ENCODE measurements at places on chromosomes 1 and 21.

- DNase-seq = no peak
Measured at GRCh38 chr1:221822591-221822990, 80.7 kb upstream of the DUSP10 start.

GRCh38 chr1:157978586-157979403 is 14.7 kb upstream of the KIRREL1 start:
- DNase-seq = no peak

DNA sequence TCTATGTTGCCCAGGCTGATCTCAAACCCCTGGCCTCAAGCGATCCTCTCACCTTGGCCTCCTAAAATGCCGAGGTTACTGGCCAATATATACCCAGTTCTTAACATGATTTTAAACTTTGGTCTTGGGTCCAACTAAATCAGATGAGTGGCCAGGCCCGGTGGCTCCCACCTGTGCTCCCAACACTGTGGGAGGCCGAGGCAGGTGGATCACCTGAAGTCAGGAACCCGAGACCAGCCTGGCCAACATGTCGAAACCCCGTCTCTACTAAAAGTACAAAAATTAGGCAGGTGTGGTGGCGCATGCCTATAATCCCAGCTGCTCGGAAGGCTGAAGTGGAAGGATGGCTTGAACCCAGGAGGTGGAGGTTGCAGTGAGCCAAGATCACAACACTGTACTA is 29.6 kb downstream of the TOMM20 start:
- no peak for DNase-seq

DNA sequence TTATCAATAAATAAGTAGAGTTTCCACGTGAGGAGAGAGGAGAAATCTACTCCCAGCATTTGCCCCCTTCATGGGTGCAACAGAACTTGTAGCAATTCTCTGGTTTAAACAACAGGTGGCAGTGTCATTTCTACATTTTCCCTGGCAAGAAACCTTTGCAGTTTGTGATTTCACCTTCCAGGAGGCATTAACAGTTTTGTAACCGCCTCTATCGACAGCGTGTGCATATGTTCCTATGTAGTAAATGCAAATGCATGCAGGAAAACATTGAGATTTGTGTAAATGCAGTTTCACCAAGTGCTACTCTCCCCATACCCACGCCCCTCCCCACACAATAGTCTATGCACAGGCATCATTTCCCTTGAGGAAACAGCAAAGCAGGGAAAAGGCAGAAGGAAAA is 494.7 kb downstream of the SMYD3 start:
- DNase-seq = peak; percentile 65

DNA sequence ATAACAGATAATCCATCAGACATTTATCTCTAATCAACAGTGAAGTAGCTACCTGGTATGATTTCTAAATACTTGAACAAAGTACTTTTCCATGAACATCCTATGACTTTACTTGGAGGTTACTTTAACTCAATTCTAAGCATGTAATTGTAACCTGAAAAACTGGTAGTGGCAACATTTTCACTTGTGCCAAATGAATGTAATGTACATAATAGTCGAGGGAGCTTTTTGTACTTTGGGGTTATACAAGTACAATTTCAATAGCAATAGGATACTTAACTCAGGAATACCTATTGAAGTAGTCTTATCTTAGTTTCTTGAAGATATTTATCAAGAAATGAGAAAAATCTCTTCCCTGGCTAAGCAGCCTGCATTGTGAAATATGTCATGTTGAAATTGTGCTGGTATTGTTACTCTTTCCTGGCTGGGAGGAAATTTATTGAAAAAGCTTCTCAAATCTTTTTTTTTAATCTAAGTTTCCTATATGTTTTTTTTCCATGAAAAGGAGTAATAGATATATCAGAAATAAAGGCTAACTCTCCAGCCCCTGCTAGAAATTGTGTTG is 33.7 kb upstream of the CACYBP start:
- no peak for DNase-seq

- DNase-seq = no peak
Measured at GRCh38 chr1:204479387-204480136, 15.0 kb downstream of the PIK3C2B start.

GRCh38 chr1:176243746-176244145 is 36.7 kb upstream of the COP1 start:
- DNase-seq = peak; percentile 54

- peak; percentile 29 for DNase-seq
Measured at GRCh38 chr1:198560161-198560560, 19.7 kb upstream of the ATP6V1G3 start.

- peak; percentile 53 for DNase-seq
Measured at GRCh38 chr1:97901017-97901658, 19.7 kb downstream of the DPYD start.

- no peak for DNase-seq
Measured at GRCh38 chr1:27569506-27570291, 34.2 kb downstream of the AHDC1 start.

DNA sequence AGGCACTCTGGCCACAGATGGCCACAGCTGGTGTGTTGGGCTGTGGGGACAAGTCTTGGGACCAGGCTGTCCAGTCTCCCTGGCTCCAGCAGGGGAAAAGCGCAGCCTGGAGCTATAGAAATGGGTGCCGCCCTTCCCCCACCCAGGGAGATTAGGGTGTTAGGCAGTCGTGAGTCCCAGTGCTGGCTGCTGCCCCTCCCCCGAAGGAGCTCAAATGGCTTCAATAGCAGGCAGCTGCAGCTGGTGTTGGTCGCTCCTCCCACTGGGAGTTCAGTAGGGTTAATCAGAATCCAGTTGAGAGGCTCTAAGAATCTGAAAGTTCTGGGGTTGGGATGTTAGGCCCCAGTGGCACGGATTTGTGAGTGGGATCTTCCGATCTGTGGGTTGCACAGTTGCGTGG is 595.6 kb upstream of the PKN2 start:
- no peak for DNase-seq

DNA sequence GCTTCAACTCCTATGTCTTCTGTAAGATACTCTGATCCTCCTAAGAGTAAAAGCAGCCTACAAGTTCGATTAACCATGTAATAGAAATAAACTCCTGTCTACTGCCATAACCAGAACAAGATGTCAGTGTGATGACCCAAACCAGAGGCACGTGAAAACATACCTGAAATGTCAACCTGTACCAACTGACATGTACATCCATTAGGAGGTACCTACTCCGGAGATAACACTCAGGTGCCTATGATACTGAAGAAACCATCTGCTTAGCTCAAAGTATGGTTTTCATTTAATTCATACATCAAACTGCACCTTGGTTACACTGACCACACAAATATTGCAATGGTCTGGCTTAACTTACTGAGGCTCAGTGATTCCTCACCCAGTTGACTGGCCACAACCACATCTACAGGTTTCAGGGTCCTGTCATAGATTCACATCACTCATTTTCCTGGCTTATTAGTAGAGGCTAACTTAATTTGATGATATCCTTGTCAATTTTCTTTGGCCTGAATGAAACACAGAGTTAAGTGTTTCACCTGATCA is 4.4 kb downstream of the ITPKB start:
- no peak for DNase-seq

DNA sequence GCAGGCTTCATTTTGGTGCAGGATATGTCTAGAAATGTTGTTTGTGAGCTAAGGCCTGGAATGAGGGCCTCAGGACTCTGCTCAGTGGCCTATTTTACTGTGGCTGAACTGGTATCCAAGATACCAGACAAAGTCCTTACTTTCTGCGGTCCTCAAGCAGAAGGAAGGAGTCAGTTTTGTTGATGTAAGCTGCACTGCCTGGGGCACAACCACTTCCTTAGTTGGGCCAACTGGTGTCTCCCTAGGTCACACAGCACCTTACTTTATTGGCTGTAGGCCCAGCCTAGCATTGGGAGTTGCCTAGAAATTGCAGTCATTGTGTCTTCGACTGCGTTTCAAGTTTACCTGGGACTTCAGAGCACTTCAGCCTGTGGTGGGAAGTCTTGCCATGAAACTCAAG is 1322.7 kb downstream of the AMY1C start:
- no peak for DNase-seq

GRCh38 chr21:33355355-33355754 is 30.6 kb downstream of the IFNAR1 start:
- no peak for DNase-seq

DNA sequence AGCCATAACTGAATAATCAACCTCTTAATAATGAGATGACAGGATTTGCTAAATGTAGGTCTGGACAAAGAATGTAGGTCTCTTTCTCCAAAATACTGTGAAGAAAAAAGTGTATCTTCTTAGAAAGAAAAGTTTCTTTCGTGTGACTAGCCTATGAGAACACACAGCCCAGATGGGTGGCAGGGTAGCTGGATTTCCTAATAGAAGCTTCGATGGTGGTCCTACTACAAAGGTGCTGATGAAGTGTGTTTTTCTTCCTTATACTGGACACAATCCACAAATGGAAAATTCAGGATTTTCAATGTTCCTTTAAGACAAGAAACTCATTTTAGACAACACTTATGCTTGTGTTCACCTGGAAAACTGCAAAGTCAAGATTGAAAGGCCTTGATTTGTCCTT is 90.2 kb upstream of the ZNHIT6 start:
- DNase-seq = no peak

DNA sequence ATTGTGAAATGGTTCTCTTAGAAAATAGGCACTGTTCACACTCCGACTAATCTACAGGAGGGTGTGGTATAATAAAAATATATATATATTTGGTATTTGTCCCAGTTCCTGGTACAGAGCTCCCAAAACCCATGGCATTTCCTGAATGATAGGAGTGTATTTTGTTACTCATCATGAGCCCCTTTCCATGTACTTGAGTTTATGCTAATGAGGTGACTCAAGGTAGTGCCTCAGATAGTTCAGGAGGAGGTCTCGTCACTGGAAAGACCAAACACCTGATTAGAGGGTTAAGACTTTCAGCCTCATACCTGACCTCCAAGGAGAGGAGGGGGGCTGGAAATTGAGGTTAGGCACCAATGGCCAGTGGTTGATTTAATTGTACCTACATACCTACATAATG is 57.9 kb downstream of the TTC3 start:
- DNase-seq = no peak

- DNase-seq = no peak
Measured at GRCh38 chr1:4210043-4210442, 310.0 kb upstream of the C1orf174 start.

DNA sequence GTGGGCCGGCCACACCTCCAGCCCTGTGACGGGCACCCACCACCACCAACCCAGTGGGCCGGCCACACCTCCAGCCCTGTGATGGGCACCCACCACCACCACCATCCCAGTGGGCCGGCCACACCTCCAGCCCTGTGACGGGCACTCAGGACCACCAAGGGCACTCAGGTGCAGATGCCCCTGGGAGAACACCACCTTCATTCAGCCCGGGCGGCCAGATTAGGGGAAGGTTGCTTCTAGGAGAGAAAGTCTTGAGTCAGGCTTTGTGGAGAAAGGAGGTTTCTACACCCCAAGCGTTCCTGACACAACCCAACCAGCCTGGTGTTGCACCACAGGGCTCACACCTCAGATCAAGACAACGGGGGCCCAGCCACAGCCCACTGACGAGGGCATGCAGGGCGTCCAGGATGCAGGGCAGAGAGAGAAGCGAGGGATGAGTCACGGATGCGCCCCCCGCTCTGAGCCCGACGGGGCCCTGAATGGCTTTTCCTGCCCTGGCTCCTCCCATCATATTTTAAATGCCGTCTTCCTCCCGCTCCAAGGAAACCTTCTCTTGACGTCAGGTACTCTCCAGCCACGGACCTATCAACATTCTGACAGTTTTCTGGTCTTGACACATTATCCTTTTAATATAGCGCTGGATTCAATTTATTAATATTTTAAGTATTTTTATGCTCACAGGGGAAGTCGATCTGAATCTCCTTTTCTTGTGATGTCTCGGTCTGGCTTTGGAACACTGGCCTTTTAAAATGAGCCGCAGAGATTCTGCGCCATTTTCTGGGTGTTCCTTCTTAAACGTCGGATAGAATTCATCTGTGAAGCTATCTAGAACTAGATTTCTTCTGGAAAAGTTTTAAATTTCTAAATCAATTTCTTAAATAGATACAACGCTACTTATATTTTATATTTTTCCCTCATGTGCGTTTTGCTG is 631 bp upstream of the SPATC1L start:
- DNase-seq = peak; percentile 94

Data from fibroblast of lung (primary cell).